Jurkat, Clone E6-1 (cell line): ENCODE measurements at places on chromosomes 3 and 15.

DNA sequence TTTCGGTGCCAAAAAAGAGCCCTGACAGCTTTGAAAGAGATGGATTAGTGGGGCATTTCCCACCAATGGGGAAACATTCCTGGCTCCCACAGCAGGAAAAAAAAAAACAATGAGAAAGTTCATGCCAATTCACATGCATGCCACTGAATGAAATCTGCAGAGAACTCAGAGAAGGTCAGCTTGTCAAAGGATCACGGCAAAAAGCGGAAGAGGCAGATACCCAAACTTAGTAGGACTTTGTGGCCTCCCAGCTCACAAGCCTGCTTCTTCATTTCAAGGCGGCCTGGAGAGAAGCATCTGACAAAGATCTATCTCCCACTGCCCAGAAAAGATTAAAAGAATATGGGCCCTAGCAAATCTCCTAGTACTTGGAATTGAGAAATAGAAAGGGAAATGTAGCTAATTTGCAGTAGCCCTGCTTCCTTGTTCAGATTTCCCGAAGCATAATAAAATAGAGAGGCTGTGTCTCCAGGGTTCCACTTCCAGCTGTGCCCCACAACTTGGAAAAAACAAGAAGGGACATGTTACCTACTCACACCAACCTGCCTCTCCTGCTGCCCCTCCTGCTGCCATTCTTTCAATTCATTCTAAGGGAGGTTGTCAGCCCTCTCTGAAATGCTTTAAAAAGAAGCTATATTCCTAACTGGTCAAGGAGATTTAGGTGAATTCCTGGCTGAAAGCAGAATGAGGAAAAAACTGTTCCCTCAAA, 170.4 kb downstream of the FHIT start:
- DNase-seq, result no peak

- peak; percentile 71 for DNase-seq
Measured at GRCh38 chr3:2765002-2765579, 345.1 kb downstream of the IL5RA start.

- DNase-seq, result no peak
Measured at GRCh38 chr3:192026661-192027060, 565.7 kb downstream of the PYDC2 start.

DNA sequence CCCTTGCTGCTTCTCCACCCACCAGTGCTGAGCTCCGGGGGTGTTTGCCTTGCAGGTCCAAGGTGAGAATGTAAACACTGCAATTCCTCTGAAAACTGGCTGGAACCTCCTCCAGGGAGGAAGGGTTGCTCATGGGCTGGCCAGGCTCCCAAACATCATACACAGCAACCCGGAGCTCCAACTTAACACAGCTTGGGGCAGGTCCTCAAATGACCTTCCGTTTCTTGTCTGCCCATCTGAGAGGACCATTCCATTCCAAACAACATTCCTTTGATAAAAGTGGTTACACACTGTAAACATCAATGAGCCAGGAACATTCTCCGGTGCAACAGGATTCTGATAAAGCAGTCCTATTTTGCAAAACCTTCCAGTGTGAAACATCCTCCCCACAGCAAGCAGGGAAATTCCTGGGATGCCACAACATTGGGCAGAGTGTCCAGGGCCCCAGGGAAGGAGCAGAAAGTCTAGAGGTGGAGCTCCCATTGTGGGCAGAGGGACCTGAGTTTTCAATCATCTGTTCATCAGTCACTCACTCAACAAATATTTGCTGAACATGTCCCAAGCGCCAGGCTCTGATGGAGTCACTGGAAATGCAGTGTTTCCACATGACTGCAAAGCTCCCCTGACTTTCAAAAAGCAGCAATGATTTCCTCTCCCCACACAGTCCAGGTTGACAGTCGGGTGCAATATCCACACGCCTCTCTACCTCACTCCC, 7.3 kb upstream of the HEG1 start:
- no peak for DNase-seq

- DNase-seq, result peak; percentile 98
Measured at GRCh38 chr3:143171141-143171980, 51.8 kb downstream of the CHST2 start.

DNA sequence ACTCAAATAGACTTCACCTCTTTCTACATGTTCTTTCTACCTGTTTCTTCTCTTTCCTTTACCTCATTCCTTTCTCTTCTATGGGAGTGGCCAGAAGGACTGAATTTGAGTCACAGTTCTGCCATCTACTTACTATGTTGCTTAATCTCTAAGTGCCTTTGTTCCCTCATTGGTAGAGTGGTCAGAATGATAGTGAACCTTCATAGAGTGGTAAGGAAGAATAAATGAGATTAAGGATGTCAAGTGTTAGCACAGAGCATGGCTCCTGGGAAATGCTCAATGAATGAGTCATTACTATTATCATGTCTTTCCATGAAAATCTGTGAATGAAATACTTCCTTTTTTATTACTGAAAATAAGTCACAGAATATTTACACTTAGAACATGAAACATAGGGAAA, 17.5 kb downstream of the TMEM207 start:
- no peak for DNase-seq

GRCh38 chr15:89673165-89673512, 6.0 kb downstream of the PLIN1 start:
- DNase-seq, result peak; percentile 63

DNA sequence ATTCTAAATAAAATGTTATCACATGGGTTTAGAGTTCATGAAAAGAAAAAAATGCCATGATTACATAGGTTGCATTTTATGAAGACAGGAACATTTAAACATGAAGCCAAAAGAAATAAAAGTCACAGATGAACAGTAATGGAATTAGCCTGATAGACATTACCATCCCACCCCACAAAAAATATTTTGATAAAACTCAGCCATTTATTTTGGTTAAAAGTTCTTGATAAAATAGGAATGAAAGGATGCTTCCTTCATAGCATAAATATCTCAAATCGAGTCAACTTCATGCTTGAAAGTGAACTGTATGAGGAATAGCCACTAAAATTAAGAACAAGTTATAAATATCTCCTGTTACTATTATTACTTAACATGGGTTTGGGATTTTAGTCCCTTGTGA, 101.9 kb upstream of the TMC3 start:
- DNase-seq, result no peak

DNA sequence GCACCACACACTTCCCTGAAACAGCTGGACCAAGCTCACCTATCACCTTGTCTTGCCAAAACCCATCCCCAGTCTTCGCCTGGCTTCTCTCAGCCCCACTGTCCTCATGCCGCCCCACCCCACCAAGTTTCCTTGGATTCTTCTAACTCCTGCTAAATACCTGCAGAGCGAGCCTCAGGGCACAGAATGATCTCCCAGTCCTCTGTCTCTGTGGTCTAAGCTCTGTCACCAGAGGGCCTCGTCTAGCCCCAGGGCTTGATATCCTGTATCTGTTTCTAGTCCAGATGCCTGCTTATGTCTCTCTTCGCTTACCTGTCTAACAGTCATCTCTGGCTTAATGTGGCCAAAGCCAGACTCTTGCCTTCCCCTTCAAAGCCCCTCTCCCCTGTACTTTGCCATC, 9.7 kb downstream of the CCDC12 start:
- DNase-seq, result no peak

GRCh38 chr3:127405010-127405598, 117.3 kb upstream of the PRR20G start:
- no peak for DNase-seq

GRCh38 chr15:62962101-62962995, 80.2 kb upstream of the TPM1 start:
- DNase-seq, result no peak

GRCh38 chr3:183576487-183577107, 21.1 kb upstream of the KLHL6 start:
- peak; percentile 60 for DNase-seq

GRCh38 chr3:78516437-78516836, 1251.4 kb downstream of the ROBO1 start:
- no peak for DNase-seq

GRCh38 chr3:185308126-185308754, 54.4 kb upstream of the EHHADH start:
- DNase-seq, result peak; percentile 55

DNA sequence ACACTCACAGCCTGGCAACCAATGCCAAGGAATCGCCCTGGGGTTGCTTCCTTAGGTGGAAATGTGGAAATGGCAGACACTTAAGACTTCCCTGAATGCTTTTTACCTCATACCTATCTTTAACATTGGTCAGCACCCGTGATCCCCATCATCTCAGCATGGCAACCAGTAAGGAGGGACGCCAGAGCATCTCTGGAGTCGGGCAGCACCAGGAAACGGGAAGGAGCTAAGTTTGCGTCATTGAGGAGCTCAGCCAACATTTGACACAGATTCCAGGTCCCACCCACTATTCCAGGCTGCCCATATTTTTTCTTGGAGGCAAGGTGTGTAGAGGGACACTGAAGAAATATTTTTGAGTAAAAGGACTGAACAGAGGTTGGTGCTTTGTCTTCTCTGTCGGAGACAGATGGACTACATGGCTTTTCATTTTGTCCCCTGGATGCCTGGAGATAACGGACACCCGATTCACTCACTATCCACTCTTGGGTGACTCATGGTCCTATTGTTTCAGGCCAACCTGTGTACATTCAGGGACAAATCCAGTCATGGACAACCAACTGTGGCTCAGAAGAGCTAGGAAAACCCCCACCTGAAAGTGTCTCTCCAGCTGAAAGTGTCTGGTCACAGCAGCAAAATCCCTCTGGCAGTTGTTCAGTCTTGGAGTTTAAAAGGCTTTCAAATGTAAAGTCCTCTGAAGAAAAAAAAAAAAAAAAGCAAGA, 70.4 kb upstream of the OXTR start:
- DNase-seq, result no peak

DNA sequence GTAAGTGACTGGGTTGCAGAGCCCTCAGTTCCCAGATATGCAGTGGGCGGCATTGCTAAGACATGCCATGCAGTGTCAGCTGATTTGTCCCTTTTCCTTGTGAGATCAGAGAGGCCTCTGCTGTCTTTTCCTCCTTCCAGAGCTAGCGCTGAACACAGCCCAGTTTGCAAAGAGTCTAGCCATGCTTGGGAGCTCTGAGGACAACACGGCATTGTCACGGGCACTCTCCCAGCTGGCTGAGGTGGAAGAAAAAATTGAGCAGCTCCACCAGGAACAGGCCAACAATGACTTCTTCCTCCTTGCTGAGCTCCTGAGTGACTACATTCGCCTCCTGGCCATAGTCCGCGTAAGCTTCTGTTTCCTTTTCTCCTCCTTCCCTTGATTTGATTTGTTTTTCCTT, 20.0 kb upstream of the SNX22 start:
- DNase-seq, result no peak

DNA sequence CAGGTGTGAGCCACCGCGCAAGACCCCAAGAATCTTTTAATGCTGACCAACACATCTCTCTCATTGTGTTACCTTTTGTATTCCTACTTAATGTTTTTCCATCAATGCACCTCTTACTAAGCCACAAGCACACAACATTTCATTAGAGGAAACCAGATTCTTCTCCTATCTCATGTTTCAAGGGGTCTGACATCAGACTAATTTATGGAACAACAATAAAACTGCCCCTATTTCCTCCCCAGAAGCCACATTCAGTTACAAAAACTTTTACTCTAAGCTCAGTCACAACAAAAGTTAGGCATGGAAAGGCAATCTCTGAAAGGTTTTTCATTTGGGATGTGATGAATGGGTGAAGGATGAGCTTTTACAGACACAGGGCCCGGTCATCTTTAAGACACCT, 251.8 kb downstream of the MAGI1 start:
- DNase-seq, result no peak

- no peak for DNase-seq
Measured at GRCh38 chr3:31240874-31241273, 291.9 kb upstream of the STT3B start.

- no peak for DNase-seq
Measured at GRCh38 chr3:176905331-176905730, 292.0 kb downstream of the TBL1XR1 start.

DNA sequence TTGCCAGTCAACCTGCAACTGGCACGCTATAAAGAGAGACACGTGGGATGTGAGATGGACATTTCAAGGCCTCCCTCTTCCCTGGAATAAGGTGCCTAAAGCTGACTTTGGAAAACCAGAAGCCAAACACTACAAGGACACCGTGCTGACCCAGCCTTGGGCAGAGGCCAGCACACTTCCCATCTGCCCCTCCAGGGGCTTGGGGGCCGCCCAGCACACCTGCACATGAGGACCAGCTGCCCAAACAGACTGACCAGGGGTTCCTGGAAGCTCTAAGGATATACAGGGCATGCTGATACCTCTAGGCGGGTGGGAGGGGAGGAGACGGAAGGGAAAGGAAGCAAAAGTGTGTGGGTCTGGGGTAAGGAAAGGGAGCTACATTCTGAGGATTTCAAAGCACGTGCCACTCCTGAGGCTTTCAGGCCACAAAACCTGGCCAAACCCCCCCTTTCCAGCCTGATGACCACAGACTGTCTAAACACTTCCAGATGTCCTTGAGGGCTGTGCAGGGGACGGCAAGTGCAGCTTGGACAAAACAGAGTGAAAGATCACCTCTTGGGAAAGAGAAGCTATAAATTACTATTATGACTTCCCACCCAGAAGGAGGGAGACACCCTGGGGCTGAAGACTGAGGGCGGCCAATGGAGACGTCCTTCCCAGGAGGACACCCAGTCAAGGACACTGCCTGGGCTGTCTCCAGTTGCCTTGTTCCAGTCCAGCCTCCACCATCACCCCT, 57.9 kb downstream of the ADCY5 start:
- DNase-seq, result no peak

DNA sequence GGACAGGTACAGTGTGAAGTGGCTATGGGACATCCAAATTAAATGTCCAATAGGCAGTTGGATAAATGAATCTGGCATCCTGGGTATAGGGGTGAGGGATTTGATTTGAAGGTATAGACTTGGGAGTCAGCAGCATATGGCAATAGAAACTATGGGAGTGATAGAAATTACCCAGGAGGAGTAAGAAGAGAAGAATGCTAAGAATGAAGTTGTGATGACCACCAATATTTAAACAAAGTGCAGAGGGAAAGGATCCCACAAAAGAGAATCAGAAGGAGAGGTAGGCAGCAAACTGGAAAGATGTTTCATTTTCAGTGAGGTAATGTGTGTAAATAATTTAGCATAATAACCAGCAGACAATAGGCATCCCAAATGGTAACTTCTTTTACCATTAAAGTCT, 13.8 kb upstream of the MSL2 start:
- no peak for DNase-seq

GRCh38 chr3:170585937-170586310, at the start of gene SLC7A14:
Gene SLC7A14, minus strand, starts transcription at chr3:170586075. Its CDS starts 59,139 bp downstream, at chr3:170526936.
- DNase-seq, result no peak

DNA sequence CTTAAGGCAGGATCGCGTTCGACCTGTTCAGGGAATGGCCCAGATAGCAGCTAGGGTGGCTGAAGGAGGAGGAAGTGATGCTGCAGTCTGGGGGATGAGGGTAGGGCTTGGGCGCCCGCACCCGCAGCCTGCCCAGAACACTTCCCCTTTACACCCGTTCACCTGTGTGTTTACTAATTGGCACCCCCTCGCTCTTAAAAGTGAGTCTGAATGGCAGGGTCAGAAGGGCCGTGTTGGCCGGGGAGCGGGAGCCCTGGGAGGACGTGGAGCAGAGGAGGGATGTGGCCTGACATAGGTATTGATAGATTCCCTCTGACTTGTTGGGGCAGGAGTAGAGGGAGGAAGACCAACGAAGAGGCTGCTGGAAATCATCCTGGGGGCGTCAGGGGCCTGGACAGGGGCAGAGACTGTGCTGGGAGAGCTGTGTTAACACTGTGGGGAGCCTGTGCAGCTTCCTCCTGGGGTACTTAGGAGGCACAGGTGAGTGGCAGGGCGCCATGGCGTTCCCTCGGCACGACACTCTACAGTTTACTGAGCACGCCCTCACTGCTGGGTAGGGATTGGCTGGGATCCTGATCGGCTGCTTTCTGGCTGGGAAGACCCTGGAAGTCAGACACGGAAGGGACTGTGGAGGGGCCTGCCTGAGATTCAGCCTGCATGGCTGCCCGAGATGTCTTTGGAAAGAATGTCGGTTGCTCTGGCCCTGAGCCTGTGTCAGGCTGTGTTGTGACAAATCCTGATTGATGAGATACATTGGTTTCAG, 51.7 kb downstream of the SLC6A6 start:
- no peak for DNase-seq
